ENCODE measurements at places on chromosomes 5 and 9. TPM values are rescaled to one million over a fixed set of nuclear protein-coding genes. Genes with fewer than 3 reads are reported as not detected.

Gene SLC6A19
- total RNA-seq: not detected

GRCh38 chr9:111842313-111842712 is 47.6 kb upstream of the SHOC1 start:
- no peaks in the 10 kb centered on the region for H3K36me3 ChIP-seq
- H3K27ac ChIP-seq: no peak overlapping the region
- no peak for DNase-seq

DNA sequence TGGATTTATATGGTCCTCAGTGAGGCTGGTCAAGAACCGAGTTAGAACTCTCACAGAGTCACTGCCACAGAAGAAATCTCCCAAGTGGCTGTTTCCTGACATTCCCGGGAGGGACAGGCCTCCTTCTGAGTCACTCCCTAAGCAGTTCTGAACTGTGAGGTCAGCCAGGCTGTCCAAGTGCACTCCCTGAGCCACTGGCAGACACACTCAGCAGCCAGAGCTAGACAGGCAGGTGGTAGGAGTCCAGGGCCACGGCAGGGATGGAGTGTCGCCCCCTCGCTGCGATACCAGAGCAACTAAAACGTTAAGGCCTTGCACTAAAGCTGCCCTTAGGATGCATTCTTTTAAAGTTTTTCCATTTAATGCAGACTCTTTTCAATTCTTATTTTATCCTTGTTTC is 3.4 kb downstream of the IL4 start:
- no peaks in the 10 kb centered on the region for H3K27me3 ChIP-seq
- peak; percentile 70 for DNase-seq
- H3K4me3 ChIP-seq: no peak overlapping the region
- H3K27ac ChIP-seq: no peak overlapping the region
- no peaks in the 10 kb centered on the region for H3K36me3 ChIP-seq

DNA sequence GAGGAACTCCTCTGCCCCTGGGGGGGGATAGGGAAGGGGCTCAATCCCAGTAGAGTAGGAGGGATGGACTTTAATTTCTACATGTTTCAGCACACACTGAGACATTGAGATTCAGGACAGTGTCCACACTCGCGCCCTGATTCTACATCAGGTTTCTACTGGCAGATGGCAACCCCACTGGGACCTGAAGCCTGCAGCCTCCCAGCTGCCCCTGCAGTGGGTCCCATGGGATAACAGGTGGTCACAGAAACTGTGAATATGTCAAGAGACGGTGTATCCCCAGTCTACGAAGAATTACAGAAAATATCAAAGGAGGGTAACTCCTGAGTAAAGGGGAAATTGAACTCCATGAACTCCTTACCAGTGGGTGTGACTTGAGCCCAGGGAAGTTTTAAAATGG is 2.4 kb upstream of the TERT start:
- no peak for DNase-seq
- H3K27me3 ChIP-seq: no peaks in the 10 kb centered on the region
- no peaks in the 10 kb centered on the region for H3K36me3 ChIP-seq
- H3K4me3 ChIP-seq: no peak overlapping the region

DNA sequence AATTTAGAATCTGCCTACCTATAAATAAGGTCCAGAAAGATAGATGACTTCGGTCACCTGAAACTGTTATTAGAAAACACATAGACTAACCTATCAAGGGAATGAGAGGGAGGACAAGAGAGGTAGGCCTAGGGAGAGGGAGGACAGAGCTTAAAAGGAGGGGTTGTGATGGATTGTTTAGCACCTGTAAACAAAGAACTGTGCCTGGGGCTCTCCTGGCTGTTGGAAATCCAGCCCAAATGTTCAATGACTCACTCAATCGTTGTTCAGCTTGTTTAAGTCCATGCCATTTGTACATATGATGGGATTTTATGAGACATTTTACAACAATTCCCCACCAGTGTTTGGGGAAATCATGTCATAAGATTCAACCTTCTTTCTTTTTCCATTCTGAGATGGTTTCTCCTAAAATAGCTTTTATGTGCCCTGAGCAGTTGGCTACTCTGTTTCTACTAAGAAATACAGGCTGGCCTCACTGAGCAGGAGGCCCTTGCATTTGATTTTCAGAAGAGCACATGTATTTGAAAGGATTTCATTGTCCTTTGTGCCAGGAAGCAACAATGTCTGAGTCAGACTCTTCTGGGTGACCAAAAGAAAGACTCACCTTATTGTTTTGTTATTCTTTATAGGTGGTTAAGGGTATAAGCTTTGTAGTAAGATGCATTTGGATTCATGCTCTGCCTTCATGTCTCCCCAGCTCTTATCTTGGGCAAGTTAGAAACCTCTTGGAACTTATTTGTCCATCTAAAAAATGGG is 48.2 kb upstream of the GPR151 start:
- no peaks in the 10 kb centered on the region for H3K36me3 ChIP-seq
- no peaks in the 10 kb centered on the region for H3K27me3 ChIP-seq
- no peak for DNase-seq
- H3K4me3 ChIP-seq: no peak overlapping the region

DNA sequence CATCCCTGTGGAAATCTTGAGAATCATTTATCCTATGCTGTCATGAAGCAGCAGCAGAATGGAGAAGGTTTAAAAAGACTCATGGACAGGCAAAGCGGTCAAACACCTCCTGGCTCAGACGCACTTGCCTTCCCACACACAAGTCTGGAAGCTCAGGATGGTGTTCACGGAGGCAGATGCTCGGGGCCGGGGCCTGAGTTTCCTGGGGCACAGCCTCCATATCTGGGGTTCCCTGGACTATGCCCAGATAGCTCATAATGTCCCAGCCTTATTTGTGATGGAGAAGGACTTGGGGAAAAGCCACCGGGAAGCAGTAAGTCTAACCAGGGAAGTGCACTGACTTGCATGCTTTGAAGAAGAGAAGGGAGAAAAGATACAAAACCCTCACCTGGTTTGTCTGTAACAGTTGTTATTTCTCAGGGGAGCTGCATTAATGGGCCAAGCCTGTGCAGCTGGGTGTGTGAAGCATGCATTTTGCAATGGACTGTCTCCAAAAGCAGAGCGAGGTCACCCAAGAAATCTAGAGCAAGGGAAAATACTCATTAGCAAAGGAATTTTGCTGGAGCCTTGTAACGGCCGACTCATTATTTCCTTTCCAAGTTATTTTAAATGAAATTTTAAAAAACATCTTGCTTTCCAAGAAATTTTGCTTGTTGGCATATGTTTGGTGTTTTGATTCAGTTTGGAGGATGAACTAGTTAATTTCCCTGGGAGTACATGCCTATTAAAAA is 3.4 kb downstream of the S1PR3 start:
- no peak overlapping the region for H3K27ac ChIP-seq
- no peaks in the 10 kb centered on the region for H3K36me3 ChIP-seq
- H3K4me3 ChIP-seq: no peak overlapping the region
- no peaks in the 10 kb centered on the region for H3K27me3 ChIP-seq
- H3K4me1 ChIP-seq: peaks cover 37% of the 10 kb centered on the region

DNA sequence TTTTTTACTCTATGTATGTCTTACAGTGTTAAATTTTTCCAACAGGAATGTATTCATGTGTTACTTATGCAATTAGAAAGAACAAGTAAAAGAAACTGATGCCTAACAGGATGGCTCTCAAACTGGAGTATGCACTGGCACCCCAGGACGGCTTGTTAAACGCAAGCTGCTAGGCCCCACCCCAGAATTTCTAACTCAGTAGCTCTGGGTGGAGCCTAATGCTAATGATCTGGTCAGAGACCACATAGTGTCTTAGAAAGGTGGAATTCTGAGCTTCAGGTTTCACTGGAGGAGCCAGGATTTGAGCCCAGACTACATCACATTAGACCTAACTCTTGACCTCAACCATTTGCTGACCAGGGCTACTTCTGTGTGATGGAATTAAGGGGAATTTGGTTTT is 34.4 kb downstream of the SHC3 start:
- H3K4me3 ChIP-seq: no peak overlapping the region
- no peaks in the 10 kb centered on the region for H3K27me3 ChIP-seq
- H3K4me1 ChIP-seq: peaks cover 3% of the 10 kb centered on the region
- DNase-seq: no peak
- H3K27ac ChIP-seq: no peak overlapping the region

Data from endothelial cell of umbilical vein (primary cell).